ENCODE measurements at places on chromosomes 12 and 14.

GRCh38 chr14:99475179-99475578, 5.5 kb downstream of the SETD3 start:
- DNase-seq: peak; percentile 62

DNA sequence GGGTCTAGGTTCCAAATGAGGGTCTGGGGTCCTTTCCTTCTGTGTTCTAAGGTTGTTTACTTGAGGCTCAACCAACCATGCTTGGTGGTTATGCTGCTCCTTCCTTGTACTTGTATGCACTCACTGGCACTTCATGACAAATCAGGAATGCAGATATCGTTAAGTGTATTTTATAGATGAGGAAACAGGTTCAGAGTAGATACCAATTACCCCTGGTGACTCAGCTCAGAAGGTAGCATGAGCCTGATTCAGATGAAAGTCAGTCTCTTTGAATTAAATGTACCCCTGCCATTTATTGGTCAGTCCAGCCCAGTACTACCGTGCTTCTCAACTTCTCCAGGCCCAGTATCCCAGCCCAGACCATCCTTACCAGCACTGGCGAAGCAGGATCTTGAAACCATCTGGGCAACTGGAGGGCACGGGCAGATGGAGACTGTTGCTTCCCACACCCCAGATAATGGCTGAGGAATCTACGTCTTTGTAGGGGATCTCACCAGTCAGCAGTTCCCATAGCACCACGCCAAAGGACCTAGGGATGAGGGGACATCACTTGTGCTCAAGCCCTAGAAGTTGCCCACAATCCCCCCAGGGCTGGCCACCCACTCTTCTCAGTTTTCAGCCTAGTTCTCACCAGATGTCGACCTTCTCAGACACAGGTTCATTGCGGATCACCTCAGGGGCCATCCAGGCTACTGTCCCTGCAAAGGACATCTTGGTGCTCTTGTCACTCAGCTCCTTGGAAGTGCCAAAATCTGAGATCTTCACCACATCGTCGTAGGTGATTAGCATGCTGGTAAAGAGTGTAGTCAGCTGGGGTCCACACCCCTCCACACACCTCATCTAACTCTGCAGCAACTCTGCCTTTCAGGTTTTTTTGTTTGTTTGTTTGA, 14.3 kb downstream of the MAP3K12 start:
- peak; percentile 54 for DNase-seq

DNA sequence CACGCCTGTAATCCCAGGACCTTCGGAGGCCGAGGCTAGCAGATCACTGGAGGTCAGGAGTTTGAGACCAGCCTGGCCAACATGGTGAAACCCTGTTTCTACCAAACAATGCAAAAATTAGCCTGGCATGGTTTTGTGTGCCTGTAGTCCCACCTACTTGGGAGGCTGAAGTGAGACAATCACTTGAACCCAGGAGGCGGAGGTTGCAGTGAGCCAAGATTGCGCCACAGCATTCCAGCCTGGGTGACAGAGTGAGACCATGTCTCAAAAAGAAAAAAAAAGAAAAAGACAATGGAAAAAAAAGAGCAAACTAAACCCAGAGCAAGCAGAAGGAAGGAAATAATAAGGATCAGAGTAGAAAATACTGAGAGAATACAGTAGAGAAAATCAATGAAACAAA, 5.4 kb downstream of the CHURC1 start:
- no peak for DNase-seq

DNA sequence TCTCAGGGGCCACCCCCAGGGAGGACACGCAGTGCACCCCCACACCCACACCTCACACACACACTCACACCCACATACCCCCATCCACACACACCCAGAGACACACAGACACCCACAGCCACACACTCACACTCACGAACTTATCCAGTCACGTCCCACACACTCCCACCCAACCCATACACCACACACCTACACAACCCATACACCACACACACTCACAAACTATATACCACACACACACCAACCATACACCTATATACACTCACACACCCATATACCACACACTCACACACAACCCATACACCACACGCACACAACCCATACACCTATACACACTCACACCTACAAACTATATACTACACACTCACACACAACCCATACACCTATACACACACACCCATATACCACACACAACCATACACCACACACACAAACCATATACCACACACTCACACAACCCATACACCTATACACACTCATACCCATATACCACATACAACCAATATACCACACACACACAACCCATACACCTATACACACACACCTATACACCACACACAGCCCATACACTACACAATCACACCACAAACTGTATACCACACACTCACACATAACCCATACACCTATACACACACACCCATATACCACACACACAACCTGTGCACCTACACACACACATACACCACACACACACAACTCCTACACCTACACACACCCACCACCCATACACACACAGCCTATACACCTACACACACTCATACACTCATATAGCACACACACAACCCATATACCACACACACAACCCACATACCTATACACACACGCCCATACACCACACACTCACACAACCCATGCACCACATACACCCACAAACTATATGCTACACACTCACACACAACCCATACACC, 42.7 kb downstream of the TMEM121 start:
- DNase-seq: peak; percentile 2

GRCh38 chr12:51183349-51183748, 10.4 kb upstream of the TFCP2 start:
- DNase-seq: no peak

DNA sequence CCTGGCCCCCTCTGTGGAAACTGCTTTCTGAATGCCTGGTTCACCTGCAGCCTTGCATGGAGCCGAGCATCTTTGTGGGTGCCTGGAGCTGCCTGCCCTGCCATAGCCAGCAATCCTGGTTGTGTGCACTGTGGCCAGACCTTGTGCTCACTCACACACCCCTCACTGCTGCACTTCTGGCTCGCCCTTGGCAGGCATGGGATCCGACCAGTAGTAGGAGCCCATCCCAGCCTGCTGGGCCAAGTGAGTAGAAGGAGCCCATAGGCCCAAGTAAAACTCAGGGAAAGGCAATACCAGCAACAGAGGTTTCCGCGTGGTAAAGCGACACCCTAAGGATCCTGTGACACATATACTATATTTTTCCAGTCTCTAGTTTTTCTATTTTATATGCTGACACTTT, 270.0 kb upstream of the NAV3 start:
- peak; percentile 47 for DNase-seq

GRCh38 chr12:26346736-26347135, 151.4 kb downstream of the SSPN start:
- no peak for DNase-seq

DNA sequence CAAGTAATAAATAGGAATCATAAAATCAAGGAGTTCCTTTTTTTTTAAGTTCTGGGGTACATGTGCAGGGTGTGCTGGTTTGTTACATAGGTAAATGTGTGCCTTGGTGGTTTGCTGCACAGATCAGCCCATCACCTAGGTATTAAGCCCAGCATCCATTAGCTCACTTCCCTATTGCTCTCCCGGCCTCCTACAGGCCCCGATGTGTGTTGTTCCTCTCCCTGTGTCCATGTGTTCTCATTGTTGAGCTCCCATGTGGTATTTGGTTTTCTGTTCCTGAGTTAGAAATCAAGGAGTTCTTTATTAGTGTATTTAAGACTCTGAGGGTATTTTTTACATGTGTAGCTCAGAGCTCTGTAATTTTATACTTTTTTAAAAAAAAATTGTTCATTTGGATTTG, 86.0 kb downstream of the SCFD1 start:
- DNase-seq: no peak

DNA sequence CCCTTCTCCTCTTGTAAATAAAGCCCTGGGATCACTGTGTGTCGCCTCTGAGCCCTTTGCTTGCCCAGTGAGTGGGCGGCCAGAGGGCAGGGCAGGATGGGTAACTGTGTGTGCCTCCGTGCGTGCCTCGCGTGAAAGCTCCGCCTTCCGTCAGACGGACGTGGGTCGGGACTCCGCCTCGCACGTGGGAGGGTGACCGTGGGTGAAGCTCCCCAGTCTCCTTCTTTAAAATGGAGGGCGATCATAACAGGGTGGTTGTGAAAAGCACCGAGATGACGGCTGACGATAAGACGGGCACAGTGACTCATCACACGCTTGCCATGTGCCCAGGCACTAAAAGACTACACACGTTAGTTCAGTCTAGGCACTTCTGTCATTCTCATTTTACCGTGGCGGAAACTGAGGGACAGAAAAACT, 9.2 kb downstream of the PHB2 start:
- peak; percentile 67 for DNase-seq

- DNase-seq: no peak
These were observed 57.9 kb downstream of the GPR68 start for GRCh38 chr14:91186515-91187066.

DNA sequence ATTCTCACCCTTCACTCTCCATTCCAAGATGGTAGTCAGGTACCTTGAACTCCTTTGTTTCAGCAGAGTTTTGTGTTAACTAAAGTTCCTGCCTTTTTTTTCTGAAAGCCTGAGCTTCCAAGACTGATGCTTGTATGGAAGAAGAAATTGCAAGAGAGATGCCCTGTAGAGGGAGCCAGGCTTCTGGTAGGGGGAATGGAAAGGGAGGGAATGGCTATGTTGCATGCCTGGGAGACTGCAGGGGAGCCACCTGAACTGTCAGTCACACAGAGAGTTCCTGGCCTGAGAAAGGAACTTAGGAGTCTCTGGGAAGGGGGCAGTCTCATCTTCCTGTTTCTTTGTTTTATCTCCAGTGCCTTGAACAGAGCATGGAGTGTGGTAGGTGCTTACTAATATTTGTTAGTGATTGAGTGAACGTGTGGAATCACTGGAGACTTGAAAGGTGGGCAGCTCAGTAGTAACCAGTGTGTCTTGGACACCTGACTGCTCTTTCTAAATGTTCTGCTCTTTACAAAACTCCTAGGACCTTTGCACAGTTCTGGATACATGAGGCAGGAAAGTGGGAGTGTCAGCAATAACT, 132.2 kb downstream of the ANO4 start:
- DNase-seq: peak; percentile 88

DNA sequence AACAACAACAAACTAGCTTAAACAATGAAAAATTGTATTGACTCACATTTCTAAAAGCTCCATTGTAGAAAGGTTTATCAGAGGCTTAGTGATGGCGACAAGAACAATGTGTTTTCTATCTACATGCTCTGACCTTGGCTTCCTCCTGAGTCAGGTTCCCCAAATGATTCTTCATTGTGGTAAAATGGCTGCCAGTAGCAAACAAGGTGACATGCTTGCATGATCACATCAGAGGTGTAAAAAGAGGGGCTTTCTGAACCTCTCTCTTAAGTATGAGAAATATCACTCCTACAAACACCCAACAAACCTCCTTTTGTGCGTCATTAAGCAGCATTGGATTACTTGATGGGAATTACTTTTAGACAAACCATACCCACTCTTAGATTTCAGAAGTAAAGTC, 252.4 kb upstream of the SYT1 start:
- DNase-seq: no peak

DNA sequence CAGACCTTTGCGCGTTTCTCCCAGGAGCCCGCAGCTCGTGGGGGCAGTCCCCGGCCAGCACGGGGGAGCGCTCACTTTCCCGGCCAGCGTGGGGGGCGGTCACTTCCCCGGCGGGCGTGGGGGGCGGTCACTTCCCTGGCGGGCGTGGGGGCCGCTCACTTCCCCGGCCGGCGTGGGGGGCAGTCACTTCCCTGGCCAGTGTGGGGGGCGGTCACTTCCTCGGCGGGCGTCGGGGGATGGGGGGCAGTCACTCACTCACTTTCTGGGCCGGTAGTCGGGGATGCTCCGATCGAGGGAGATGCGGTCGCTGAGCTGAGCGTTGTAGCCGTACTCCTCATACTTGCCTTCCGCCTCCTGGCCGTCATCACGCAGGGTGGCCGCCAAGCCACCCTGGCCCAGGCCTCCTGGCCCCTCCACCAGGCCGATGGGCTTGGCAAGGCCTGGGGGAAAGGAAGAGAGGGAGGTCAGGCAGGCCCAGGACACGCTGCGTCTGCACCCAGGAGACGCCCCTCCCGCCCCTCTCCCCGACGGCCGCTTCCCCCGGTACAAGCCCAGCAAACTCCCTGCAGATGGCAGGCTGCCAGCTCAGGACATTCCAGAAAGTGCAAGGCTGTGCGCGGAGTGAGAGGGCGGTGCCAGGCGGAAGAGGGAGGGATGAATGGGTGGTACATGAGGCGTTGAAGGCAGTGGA, 43.3 kb downstream of the GALNT9 start:
- peak; percentile 77 for DNase-seq

DNA sequence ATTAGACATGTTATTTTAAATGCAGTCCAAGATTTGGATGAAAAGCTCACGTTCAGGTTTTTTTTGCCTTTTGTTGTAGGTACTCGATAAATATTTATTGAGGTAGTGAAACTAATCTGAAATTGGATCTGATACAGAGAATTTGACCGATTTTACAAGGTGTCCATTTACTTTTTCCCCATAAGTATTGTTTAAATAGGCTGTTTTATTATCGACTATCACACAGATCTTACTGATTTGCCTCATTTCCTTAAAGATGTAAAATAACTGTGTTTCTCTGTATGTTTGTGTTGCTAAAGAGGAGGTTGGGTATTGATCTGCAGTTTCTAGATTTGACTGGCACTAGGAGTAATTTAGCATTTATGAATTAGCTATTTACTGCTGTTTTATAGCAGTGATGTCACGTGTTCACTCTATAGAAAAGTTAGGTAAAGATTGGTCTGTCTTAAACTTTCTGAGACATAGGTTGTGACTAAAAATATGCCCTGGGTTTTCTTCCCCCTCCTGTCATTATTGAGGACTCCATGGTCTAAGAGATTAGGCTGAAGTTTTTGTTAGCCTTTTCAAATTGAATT, 3.5 kb downstream of the RAP1B start:
- no peak for DNase-seq

GRCh38 chr14:95018821-95019220, 138.5 kb downstream of the DICER1 start:
- no peak for DNase-seq

- DNase-seq: no peak
These were observed 237.6 kb upstream of the AMIGO2 start for GRCh38 chr12:47317175-47317915.

DNA sequence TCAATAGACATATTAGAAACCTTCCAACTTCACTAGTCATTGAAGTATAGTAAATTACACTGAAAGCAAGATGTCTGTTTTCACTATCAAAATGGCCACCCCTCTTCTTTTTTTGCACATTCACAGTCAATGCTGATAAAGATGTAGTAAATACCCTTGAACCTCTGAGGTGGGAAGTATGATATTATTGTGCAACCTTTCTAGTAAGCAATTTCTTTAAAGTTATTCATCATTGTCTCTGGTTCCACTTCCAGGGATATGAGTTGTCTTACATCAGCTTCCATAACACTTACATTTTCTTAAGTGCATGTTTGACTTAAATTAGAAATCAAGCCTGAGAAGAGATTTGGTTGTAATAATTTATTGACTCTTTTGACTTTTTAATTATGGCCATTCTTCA, 453.9 kb upstream of the MGAT4C start:
- DNase-seq: no peak

- no peak for DNase-seq
These were observed 61.2 kb upstream of the DYNC1H1 start for GRCh38 chr14:101903111-101903561.

Data from islet precursor cell (in vitro differentiated cells).